ENCODE measurements at places on chromosomes 12 and 14. TPM values are rescaled to one million over a fixed set of nuclear protein-coding genes. Genes with fewer than 3 reads are reported as not detected.

The GAPDH gene
- polyA plus RNA-seq: 1,959 TPM

The LALBA gene
- not detected for polyA plus RNA-seq

The IL26 gene
- polyA plus RNA-seq: not detected

The CLEC9A gene
- 0.76 TPM for polyA plus RNA-seq

The LRFN5 gene
- polyA plus RNA-seq: 13.4 TPM

The GYS2 gene
- 0.17 TPM for polyA plus RNA-seq

The SLC4A8 gene
- 6.2 TPM for polyA plus RNA-seq

The FOXM1 gene
- polyA plus RNA-seq: 46.4 TPM

The BICD1 gene
- polyA plus RNA-seq: 26.8 TPM

The GPR137C gene
- polyA plus RNA-seq: 12.3 TPM

The RPS6KL1 gene
- polyA plus RNA-seq: 0.91 TPM

The PTPRO gene
- polyA plus RNA-seq: 257 TPM

The VWF gene
- polyA plus RNA-seq: 8.2 TPM

The RBM23 gene
- polyA plus RNA-seq: 132 TPM

The ESR2 gene
- polyA plus RNA-seq: 2.0 TPM

The ZFYVE26 gene
- 21.1 TPM for polyA plus RNA-seq

The SOAT2 gene
- polyA plus RNA-seq: 1.6 TPM

The RIMKLB gene
- polyA plus RNA-seq: 140 TPM

The IPO4 gene
- polyA plus RNA-seq: 35.6 TPM

The VDR gene
- polyA plus RNA-seq: 3.1 TPM

The C12orf54 gene
- polyA plus RNA-seq: 0.60 TPM

The FAM90A1 gene
- 3.8 TPM for polyA plus RNA-seq

The KCNK13 gene
- polyA plus RNA-seq: 0.15 TPM

The MTERF2 gene
- 38.6 TPM for polyA plus RNA-seq

The CCDC197 gene
- polyA plus RNA-seq: not detected

The COX14 gene
- polyA plus RNA-seq: 44.5 TPM

The FOXA1 gene
- polyA plus RNA-seq: 3.2 TPM

The OASL gene
- 0.10 TPM for polyA plus RNA-seq

The C1R gene
- 40.5 TPM for polyA plus RNA-seq

The SLC5A8 gene
- 33.1 TPM for polyA plus RNA-seq

The CBLN3 gene
- 3.7 TPM for polyA plus RNA-seq

The DTX1 gene
- polyA plus RNA-seq: 12.4 TPM

The PLEKHG7 gene
- 0.68 TPM for polyA plus RNA-seq

The CHMP4A gene
- 63.7 TPM for polyA plus RNA-seq

The WSCD2 gene
- 9.1 TPM for polyA plus RNA-seq

The KRT72 gene
- polyA plus RNA-seq: not detected

The SYNDIG1L gene
- polyA plus RNA-seq: 0.50 TPM

The KCNC2 gene
- 0.55 TPM for polyA plus RNA-seq

The ACVRL1 gene
- 28.2 TPM for polyA plus RNA-seq

The KRT5 gene
- polyA plus RNA-seq: 0.22 TPM

The CCND2 gene
- 71.3 TPM for polyA plus RNA-seq

The SOX5 gene
- polyA plus RNA-seq: 7.1 TPM

The NRL gene
- polyA plus RNA-seq: 2.6 TPM

The KSR2 gene
- polyA plus RNA-seq: 1.2 TPM

The IL22 gene
- polyA plus RNA-seq: not detected

The SRRM4 gene
- polyA plus RNA-seq: 0.02 TPM

The IQSEC3 gene
- polyA plus RNA-seq: 10.8 TPM

The CELA1 gene
- polyA plus RNA-seq: not detected

The TBX3 gene
- polyA plus RNA-seq: 78.6 TPM

The PTCSC3 gene
- polyA plus RNA-seq: 0.67 TPM

The KCNA5 gene
- polyA plus RNA-seq: 1.9 TPM

The PTPN11 gene
- polyA plus RNA-seq: 87.3 TPM

The PZP gene
- polyA plus RNA-seq: 0.55 TPM

The AICDA gene
- polyA plus RNA-seq: 0.45 TPM

The RTN1 gene
- 3.9 TPM for polyA plus RNA-seq

The CEP128 gene
- 8.0 TPM for polyA plus RNA-seq
